Activated naive CD4-positive, alpha-beta T cell treated with anti-CD3 and anti-CD28 coated beads, Interleukin-2, amount 10 ng/mL, durations not matched to agents 7 days and 5 days (primary cell): ENCODE measurements at places on chromosomes 3 and 15.

- DNase-seq = no peak
- H3K36me3 ChIP-seq = no peaks in the 10 kb centered on the region
- no peaks in the 10 kb centered on the region for H3K27me3 ChIP-seq
Observed at GRCh38 chr3:176780766-176781165, 416.5 kb downstream of the TBL1XR1 start.

- no peak overlapping the region for H3K27ac ChIP-seq
- H3K4me1 ChIP-seq = peaks cover 13% of the 10 kb centered on the region
- no peak for DNase-seq
- H3K27me3 ChIP-seq = peaks cover 77% of the 10 kb centered on the region
- no peaks in the 10 kb centered on the region for H3K36me3 ChIP-seq
Observed at GRCh38 chr15:62165793-62166375, 799 bp upstream of the C2CD4B start.

DNA sequence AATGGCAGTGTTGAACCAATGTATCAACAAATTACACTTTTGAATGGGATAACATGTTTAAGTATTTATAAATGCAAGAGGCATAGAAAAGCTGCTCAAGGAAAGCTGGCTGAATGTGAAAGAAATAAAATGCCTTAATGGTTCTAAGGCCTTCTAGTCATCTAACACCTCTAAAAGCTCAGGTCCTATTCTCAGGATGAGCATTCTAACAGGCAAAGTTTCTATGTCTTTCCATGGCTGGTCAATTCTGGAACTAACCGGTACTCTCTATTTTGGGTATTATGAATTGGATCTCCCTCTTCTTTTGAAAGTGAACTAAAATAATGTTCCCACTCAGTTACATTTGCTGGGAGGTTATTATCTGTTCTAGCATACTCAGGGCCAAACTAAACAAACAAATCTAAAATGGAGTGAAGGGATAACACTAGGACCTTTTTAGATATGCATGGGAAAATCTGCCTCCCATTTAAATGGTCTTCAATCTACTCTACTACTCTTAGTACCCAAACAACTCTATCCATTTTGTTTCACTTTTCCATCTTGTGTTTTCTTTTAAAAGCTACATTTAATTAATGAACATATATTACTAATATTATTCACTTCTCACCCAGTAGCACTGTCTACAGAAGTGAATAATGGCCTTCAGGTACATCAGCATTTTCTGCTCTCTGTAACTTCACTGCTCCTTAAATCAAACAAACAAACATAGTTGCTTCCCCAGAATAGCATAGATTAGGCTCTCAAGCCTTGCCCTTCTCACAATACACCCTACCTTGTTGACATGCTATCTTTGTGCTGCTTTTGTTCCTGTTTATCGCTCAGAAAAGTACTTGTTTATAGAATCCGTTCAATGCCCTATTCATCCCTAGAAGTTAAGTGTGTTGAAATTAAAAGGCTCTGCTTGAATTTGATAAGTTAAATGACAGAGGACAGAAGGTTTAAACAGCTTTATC is 46.4 kb downstream of the CBLB start:
- H3K27ac ChIP-seq = peak overlapping the region; percentile 29
- peaks cover 60% of the 10 kb centered on the region for H3K36me3 ChIP-seq
- no peak for DNase-seq
- peaks cover 35% of the 10 kb centered on the region for H3K4me1 ChIP-seq
- H3K4me3 ChIP-seq = no peak overlapping the region

DNA sequence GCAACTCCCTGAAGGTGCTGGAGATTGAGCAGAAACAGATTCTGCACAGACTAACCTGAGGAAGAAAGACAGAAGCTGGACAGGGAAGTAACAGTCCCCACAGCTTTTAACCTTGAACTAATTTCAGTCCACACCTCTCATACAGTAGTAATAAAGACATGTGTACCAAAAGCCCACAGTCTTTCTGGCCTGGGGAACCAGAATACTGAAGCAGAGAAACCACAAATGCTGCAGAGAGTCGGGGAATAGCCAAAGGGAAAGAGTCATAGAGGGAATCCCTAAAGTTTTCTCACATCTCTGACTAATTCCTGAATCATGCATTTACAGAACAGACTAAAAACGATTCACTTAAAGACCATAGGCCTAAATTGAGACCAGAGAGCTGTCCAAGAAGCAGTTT is 503.4 kb upstream of the NECTIN3 start:
- H3K27me3 ChIP-seq = no peaks in the 10 kb centered on the region
- no peak overlapping the region for H3K27ac ChIP-seq
- no peaks in the 10 kb centered on the region for H3K4me1 ChIP-seq
- no peak overlapping the region for H3K4me3 ChIP-seq
- no peak for DNase-seq
- no peaks in the 10 kb centered on the region for H3K36me3 ChIP-seq

- DNase-seq = no peak
- H3K27ac ChIP-seq = no peak overlapping the region
- peaks cover 9% of the 10 kb centered on the region for H3K27me3 ChIP-seq
- H3K4me3 ChIP-seq = no peak overlapping the region
- H3K36me3 ChIP-seq = peaks cover 14% of the 10 kb centered on the region
Observed at GRCh38 chr15:58547628-58548307, 116.0 kb downstream of the LIPC start.

DNA sequence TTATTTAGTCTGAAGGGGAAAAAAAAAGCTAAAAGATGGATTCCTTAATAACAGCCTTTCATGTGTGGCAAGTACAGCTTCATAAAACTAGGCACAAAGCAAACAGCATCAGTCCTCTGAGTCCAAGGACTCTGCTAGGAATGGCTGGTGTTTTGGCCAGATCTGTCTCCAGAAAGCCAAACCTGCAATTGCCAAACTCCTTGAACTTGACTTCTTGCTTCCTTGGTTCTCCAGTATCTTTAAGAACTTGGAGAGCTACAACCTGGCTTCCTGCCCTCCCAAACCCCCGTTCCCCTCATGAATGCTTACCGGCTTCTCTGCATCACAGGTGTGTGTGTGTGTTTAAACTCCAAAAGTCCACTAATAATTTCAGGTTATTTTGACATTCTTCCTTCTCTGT is 1.6 kb upstream of the PLOD2 start:
- no peak for DNase-seq
- peaks cover 46% of the 10 kb centered on the region for H3K27me3 ChIP-seq
- H3K4me1 ChIP-seq = peaks cover 16% of the 10 kb centered on the region
- H3K4me3 ChIP-seq = no peak overlapping the region

DNA sequence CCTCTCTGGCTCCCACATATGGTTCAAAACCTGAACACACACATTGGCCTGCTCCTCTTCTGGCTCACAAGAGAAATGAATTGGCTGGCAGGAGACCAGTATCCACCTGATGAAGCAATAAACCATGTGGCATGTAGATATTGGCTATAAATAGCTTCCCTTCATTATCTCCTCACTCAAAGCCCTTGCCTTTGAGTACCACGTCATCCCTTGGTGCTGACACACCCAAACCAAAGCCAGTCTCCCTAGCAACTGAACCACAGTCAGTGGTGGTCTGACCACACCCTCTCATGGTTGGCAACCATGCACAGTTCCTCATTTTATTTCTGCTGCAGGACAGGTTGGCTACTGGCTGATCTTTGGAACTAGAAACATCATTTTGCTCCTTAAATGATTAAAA is 98.8 kb downstream of the ZNF621 start:
- no peaks in the 10 kb centered on the region for H3K4me1 ChIP-seq
- H3K27me3 ChIP-seq = peaks cover 35% of the 10 kb centered on the region
- peak; percentile 72 for DNase-seq
- no peak overlapping the region for H3K27ac ChIP-seq
- H3K36me3 ChIP-seq = peaks cover 2% of the 10 kb centered on the region

GRCh38 chr3:15217011-15217671 is 11.1 kb downstream of the CAPN7 start:
- DNase-seq = no peak
- H3K27me3 ChIP-seq = no peaks in the 10 kb centered on the region
- H3K4me1 ChIP-seq = peaks cover 11% of the 10 kb centered on the region
- H3K27ac ChIP-seq = no peak overlapping the region
- H3K4me3 ChIP-seq = no peak overlapping the region

- DNase-seq = no peak
- no peak overlapping the region for H3K4me3 ChIP-seq
- no peaks in the 10 kb centered on the region for H3K4me1 ChIP-seq
- H3K36me3 ChIP-seq = no peaks in the 10 kb centered on the region
- H3K27ac ChIP-seq = no peak overlapping the region
Observed at GRCh38 chr3:59006634-59007517, 42.9 kb downstream of the CFAP20DC start.

DNA sequence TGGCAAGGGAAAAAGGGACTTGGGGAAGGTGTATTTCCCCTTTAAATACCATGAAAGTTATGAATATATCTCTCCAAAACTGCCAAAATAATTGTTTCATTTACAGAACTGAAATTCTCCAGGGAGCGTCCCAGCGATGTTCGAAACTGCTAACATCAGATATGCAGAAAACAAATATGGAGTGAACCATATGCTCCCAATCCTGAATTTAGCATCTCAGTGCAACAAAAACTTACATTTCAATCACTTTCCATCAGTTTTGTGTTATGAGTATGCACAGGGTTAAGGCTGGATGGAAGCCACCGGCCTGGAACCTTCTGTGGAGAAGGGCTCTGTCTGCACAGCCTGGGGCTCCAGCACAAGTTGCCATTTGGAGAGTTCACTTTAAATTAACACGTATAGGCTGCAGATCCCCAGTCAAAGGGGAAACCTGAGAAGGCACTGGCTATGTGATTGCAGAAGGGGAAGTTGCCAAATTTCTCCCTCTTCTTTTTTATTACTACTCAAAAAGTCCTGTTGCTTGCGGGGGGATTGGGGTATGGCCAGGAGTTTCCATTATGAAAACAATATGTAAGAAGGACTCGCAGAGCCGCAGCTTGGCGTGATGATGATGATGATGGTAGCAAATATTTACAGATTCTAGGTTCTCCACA is 56.9 kb upstream of the FOXP1 start:
- H3K4me3 ChIP-seq = no peak overlapping the region
- H3K27me3 ChIP-seq = no peaks in the 10 kb centered on the region
- H3K4me1 ChIP-seq = no peaks in the 10 kb centered on the region
- no peak overlapping the region for H3K27ac ChIP-seq

DNA sequence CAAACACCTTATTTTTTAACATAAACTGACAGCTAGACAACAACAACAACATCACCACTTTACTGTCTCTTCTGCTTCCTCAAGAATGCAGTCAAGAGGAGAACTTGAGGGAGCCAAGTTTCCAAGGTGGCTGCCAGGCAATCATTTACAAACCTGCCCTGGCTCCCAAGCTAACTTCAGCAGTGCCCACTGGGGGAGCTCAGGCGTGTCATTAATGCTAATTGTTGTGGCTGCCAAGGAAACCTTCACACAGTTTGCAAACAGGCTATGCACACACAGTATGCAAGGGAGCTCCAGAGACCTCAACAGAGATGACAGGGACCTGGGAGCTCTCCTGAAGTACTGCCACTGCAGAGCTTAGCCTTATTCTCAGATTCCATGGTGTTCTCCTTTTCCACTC is 2.1 kb downstream of the DZIP1L start:
- no peaks in the 10 kb centered on the region for H3K36me3 ChIP-seq
- H3K4me1 ChIP-seq = peaks cover 7% of the 10 kb centered on the region
- DNase-seq = no peak
- no peak overlapping the region for H3K27ac ChIP-seq
- no peak overlapping the region for H3K4me3 ChIP-seq
- H3K27me3 ChIP-seq = peaks cover 57% of the 10 kb centered on the region

DNA sequence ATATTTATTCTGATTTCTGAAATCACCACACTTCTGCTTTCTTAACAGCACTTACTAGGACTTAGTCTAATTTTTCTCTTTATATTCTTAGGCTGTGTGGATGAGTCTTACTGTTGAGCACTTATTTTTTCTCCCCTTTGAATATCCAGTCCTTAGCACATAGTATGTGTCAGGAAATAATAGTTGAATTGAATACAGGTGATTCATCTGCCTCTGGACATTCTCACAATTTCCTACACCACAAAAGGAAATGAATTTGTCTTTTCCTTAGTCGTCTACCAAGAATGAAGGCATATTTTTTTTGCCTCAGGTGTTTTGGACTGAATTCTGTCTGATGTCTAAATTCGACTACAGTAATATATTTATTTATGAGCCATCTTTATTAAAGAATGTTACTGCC is 204.2 kb downstream of the GHSR start:
- H3K36me3 ChIP-seq = peaks cover 5% of the 10 kb centered on the region
- no peak for DNase-seq
- H3K4me3 ChIP-seq = no peak overlapping the region
- no peak overlapping the region for H3K27ac ChIP-seq
